ENCODE measurements at places on chromosomes 3 and 15. TPM values are rescaled to one million over a fixed set of nuclear protein-coding genes. Genes with fewer than 3 reads are reported as not detected.

MLH1 gene
- 36.5 TPM for total RNA-seq

SMCO1 gene
- total RNA-seq: not detected

RBM6 gene
- 60.3 TPM for total RNA-seq

PTPN9 gene
- total RNA-seq: 31.1 TPM

MRPL46 gene
- total RNA-seq: 20.6 TPM

TMEM158 gene
- 2.3 TPM for total RNA-seq

- peak; percentile 40 for DNase-seq
Observed at GRCh38 chr3:115099986-115100571, 47.0 kb downstream of the ZBTB20 start.

DNA sequence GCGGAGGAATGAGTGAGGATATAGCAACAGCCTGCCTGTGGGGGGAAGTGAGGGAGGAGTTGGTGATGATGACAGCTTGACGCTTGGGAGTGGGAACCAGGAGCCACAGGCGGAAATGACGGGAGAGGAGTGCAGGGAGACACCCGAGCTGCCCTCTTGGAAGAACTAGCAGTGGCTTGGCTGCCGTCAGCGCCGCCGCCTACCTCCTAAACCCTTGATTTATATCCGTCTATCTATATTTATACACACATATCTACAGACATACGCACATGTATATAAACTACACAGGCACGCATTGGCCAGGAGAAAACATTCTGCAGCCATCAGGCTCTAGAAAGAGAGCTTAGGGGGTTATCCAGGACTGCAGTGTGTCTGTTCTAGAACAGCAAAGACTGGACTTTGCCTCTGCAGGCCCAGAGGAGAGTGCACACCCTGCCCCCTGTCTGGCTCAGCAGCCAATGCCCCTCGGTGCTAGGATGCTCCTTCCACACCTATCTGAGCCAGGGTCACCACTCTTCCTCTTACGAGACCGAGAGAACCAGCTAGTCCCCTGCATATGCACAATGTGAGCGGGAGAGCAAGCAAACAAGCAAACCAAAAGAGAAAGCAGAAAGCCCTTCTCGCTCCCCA, 45.3 kb upstream of the MAGEF1 start:
- DNase-seq: peak; percentile 73

DNA sequence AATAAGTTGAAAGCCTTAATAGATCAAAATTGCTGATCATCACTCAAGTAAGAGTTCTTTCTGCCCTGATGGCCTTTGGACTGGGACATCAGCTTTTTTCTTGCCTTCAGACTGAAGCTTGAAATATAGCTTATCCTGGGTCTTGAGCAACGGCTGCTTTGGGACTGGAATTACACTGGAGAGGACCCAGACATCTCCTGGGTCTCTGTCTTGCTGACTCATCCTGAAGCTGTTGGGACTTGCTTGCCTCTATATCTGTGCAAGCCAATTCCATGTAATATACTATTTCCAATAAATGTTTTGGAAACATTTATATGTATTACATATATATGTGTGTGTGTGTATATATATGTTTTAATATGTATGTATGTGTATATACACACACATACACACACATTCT, 260.2 kb downstream of the PDZRN3 start:
- no peak for DNase-seq

- DNase-seq: no peak
Observed at GRCh38 chr15:62357431-62357830, 192.3 kb upstream of the C2CD4B start.

- DNase-seq: no peak
Observed at GRCh38 chr3:63976161-63976871, 47.0 kb downstream of the PSMD6 start.

DNA sequence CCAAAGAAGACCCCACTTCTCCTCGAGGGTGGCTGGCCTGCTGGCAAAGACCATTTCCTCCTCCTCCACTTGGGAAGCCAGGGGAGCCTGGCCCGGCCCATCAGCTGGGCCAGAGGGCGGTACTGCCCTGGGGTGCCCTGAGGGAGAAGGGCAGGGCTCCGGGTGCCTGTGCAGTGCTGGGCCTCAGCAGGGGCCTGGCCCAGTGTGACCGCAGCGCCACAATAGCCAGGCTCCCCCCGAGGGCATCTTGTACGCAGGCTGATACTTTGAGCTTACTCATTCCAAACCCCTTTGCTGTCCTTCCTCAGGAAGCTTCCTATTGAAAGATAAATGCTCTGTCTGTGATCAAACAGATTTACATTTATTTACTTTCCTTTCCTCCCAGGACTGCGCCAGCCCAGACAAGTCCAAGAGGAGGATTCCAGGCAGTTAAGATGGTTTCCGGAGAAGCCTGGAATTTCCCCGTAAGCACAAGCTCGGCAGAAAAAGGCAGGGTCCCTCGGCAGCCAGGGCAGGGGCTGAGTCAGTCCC, 240.1 kb downstream of the XXYLT1 start:
- no peak for DNase-seq

- DNase-seq: no peak
Observed at GRCh38 chr15:65405791-65406423, 16.8 kb downstream of the IGDCC4 start.

DNA sequence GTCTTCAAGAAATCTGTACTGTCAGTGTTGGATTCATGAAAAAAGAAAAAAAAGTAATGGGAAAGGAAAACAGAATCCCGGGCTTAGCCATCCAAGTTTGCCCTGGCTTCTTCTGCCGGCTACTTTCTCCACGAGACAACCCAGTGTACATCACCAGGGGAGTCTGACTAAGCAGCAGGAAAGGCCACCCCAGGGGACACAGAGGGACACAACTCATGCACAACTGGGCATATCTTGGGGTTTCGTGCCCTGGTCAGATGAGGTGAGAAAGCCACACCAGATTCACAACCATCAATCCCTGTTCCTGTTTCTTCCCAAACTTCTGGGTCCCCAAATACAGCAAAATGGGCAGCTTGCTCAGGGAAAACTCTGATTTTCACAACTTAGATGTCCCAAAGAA, 33.2 kb downstream of the ADAMTS17 start:
- no peak for DNase-seq

- DNase-seq: no peak
Observed at GRCh38 chr15:32790352-32790999, 72.7 kb downstream of the GREM1 start.

DNA sequence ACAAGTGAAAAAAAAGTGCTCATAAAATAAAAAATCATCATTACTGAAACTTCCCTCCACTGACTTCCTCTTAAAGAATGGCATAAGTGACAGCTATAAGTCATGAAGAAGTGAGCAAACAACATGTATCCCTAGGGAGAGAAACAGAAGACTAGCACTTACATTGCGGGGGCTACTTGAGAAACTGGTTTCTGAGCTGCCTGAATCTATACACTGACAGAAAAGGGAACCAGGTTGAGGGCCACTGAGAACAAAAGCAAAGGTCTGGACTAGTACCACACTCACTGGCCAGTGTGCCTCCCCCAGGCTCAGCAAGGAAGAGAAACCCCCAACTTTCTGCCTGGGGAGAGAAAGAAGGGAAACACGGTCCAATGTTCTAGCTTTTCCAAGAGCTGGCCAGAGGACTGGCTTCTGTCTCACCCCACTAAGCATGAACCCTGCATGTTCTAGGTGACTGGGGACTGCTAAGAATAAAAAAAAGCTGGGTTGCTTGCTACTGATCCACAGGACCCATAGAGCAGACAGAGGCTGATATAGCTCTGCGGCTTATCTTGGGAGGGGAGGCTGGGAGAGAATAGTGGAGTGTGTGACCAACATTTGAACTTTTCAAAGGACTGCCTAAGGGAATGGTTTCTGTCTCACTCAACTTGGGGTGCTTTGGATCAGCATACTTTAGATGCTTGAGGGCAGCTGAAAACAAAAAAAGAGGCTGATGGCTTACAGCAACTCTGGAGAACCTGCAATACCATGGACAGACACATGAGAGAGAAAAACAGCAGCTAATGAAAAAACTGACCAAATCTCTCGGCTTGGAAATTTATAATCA, 8.1 kb downstream of the RAD18 start:
- DNase-seq: no peak

- DNase-seq: no peak
Observed at GRCh38 chr3:130085881-130086280, 4.2 kb downstream of the ALG1L2 start.

- no peak for DNase-seq
Observed at GRCh38 chr15:43251871-43252250, 14.9 kb downstream of the TGM5 start.

DNA sequence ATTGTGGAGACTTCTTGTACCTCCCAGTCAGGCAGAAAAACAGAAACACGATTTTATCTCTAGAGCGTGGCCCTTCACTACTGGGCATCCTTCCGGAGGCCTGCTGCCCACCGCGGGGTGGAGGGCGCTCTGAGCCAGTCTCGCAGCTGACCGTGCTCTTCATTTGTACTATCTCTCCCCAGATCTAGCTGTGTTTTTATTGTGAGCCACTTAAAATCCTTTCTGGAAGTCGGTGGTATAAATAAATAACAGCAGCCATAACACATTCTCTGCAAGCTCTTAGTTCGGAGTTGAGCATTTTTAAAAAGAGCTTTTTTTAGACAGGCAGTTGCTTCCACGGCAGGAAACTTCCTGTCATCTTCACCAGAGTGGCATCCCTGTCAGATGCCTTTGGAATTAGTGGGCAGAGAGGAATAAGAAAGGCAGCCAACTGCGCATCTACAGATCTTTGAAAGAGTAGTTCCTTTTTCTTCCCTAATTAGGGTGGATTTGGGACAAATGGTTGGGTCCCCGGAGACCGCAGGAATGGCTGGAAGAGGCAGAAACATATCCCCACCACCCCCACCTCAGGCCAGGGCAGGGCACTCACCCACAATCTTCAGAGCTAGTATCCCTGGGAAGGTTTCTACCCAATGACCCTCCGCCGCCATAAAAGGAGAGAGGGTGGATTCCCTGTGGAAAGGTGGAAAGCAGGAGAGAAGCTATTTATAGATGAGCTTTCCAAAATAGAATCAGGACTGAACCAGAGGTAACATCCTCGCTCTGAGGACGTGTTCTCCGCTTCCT, 91.1 kb downstream of the TOP2B start:
- no peak for DNase-seq

DNA sequence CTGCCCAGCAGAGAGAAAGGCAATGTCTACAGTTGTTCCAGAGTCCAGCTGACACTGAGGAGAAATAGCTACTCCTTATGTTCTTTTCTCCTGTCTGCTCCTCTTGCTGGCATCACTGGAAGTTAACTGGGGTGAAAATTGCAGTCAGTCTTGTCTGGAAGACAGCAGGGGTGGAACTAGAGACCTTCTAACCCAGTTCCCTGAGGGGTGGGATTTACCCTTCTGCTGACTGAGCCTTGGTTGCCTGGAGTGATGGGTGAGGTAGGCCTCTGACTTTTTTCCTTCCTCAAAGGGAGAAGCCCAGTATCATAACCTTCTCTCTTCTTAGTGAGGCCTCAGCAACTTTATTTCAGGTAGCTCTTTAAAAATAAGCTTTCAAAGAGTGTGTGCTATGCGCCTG, 16.2 kb downstream of the ZNF609 start:
- DNase-seq: no peak

- DNase-seq: no peak
Observed at GRCh38 chr3:42376344-42376798, 34.0 kb downstream of the LYZL4 start.

DNA sequence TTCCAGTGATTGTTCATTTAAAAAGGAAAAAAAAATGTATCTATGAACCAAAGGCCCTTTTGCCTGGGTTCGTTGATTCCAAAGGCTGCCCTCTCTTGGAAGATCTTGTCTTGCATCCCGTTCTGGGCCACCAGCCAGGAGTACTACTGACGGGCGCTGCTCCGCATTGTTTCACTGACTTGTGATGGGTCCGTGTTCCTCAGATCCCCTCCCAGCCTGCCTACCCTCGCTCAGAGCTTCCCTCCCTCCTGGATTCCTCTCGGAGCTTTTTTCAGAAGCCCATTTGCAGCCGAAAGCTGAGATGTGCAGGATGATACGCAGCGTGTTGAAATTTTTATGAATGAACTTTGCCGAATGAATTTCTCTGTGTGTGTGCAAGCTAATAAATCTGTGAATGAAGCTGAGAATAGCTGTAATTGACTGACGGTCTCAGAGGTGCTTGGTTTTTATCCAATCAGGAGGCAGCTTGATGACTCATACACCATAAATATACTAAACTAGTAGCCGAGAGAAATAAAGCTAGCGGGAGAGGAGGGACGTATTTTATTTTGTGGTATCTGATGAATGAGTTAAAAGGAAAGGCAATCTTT, at the start of gene SHC4:
Gene SHC4, minus strand, starts transcription at position 396 of the 590 bp plus-strand sequence. CDS start 904 bp downstream, outside the sequence.
- DNase-seq: peak; percentile 54

GRCh38 chr15:95684126-95684525, 646.4 kb upstream of the NR2F2 start:
- DNase-seq: no peak

- no peak for DNase-seq
Observed at GRCh38 chr3:58334013-58334321, 1.3 kb downstream of the PXK start.

DNA sequence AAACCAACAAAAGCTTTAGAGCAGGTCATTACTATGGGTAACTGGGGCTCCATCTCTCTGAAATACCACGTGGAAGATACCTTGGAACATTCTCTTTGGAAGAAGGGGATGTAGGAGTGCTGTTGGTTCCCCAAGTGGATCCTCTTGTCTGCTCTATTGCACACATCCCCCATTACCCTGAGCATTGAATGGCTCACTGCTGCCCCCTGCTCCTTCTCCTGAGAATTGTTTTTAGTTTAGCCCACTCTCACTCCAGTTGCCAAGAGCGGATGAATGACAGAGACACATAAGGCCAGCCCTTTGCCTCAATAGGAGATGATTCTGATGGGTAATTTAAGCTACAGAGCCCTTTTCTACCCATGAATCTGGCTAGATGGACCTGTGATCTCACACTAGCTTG, 135.6 kb upstream of the SUCLG2 start:
- DNase-seq: peak; percentile 67

DNA sequence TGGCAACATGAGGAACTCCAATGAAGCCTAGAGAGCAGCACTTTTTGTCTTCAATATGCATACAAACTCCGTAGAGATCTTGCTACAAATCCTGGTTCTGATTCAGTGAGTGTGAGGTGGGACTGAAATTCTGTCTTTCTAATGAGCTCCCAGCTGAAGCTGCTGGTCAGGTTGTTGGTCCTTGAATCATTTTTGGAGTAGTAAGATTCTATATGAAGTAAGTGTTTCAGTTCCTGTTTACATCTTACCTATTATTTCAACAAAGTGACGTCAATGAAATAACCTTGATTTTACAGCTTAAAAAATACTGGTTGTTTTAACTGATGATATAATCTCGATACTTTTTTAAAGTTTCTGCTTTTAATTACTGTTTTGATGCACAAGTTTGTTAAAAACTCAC, 33.9 kb downstream of the SHQ1 start:
- DNase-seq: no peak

GRCh38 chr3:123335007-123335670, 113.8 kb downstream of the ADCY5 start:
- DNase-seq: no peak

GRCh38 chr15:45544266-45545023, 21.9 kb upstream of the SLC30A4 start:
- DNase-seq: no peak

- no peak for DNase-seq
Observed at GRCh38 chr15:48795901-48796300, 15.0 kb downstream of the CEP152 start.

DNA sequence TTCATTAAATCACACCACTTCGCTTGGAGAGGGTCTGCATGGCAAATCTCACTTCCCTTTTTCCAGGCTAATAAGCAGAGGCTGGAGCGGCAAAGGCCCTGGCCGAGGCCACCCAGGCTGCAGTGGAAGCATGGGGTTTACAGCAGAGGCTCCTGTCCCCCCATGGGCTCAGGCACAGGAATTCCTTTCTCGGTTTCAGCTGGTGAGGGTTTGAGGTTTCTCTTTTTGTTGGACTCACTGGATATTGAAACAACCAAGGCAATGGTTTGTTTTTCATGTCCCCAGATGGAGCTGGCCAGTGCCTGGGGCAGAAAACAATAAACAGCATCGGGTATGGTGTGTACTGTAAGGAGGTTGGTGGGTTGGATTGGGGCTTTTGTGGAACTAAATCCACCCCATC, 175.6 kb upstream of the RASGRP1 start:
- DNase-seq: no peak

Measured in colonic mucosa (tissue), 4 donors.